ENCODE measurements at places on chromosomes 2 and 18. TPM values are rescaled to one million over a fixed set of nuclear protein-coding genes. Genes with fewer than 3 reads are reported as not detected.

GRCh38 chr2:136253288-136254004 is 135.5 kb upstream of the CXCR4 start:
- no peak for DNase-seq

DNA sequence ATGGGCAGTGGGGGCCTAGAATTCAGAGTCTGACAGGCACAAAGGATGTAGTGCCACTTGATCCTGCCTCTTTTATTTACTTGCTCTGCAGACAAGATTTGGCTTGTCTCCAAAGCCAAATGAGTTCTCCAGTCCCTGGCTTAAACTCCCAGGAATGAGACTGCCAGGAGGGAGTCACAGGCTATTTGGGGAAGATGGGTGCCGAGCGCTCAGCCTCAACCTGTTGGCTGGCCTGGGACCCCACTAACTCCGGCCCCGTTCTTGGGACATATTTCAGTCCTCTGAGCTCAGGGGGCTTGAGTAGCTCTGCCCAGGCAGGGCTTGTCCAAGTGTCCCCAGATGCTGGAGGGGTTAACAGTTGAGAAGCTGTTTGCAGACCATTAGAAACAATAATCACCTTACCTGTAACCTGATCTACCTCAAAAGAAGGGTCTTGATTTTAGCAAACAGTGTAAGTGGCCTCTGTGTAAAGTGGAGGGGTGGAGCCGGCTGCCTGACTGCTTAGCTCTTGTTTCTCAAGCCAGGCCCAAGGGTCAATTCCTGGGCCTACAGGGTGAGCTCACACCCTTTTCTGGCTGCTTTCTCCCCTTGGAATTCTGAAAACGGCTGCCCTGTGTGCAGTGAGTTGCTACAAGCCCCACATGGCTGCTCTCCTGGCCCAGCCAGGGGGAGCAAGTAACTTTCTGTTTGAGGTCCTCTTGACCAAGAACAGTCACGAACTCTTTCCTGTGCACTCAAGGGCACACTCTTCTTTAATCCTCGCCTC is 27.1 kb upstream of the FZD5 start:
- DNase-seq, result peak; percentile 10

GRCh38 chr2:126172631-126173184 is 483.2 kb upstream of the GYPC start:
- DNase-seq, result no peak

DNA sequence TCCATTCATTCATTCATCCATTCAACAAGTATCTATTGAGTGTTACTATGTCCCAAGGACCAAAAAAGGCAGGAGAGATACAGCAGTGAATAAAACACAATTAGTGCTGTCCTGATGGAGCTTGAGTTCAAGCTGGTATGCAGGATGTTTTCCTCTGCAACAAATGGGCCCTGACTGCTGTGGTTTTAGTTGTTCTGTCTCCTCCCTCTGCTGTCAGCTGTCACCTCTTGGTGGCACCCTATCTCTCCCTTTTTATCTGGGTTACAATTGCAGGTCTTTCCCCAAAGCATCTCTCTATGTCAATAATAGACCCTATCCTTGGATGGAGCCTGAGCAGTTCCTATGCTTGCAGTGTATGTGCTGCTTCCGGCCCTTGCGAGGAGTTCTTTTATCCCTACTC is 304.8 kb downstream of the PDE11A start:
- no peak for DNase-seq

DNA sequence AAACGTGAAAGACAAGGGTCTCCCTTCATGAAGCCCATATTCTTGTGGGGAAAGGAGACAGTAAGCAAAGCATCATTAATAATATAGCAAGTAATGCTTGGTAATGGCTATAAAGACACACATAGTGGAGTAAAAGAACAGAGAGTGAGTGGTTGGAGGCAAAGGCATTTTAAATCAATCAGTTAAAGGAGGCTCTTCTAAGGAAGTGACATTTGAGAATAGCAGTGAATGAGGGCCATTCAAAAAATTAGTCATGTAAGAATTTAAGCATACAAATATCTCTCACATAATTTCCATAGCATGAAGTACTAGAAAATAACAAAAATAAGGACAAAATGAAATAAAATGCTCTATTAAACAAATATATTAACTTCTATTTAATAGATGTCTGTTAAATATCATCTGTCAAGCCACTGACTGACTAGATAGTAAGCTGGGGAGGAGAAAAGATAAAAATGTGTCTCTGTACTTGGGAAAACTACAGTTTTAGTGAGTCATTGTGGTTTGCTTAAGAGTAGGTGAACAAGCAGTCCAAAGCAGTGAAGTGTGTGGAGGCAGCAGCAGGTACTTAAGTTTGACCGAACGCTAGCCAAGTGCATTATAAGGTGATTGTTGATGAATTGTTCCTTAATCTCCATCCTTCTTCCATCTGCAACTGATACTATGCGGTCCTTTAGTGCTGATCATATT is 160.1 kb downstream of the PARD3B start:
- DNase-seq, result peak; percentile 74

DNA sequence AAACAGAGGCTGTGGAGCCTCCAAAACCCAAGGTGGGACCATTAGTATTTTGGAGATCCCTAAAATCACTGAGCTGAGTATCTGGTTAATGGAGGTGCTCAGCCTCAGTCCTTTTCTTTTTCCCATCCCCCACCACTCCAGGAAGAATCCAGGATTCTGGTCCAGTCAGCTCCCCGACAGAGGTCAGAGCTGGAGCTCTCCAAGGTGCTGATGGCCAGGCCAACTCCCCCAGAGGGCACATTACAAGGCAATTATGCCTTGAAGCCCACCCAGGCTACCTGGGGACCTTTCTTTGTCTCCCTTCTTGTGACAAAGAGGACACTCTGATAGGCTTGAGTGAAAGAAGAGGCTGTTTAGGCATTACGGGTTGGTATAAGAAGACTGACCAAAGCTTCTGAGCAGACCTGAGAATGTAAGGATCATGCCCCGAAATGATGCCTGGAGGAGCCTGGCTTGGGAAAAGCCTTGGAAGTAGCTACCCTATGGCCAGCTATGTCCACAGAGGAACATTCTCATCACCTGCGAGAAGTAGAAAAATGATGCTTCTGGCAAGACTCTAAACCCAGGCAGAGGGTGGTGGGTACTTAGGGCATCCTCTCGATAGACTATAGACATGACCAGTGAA is 102.5 kb upstream of the LDAH start:
- DNase-seq, result peak; percentile 10

DNA sequence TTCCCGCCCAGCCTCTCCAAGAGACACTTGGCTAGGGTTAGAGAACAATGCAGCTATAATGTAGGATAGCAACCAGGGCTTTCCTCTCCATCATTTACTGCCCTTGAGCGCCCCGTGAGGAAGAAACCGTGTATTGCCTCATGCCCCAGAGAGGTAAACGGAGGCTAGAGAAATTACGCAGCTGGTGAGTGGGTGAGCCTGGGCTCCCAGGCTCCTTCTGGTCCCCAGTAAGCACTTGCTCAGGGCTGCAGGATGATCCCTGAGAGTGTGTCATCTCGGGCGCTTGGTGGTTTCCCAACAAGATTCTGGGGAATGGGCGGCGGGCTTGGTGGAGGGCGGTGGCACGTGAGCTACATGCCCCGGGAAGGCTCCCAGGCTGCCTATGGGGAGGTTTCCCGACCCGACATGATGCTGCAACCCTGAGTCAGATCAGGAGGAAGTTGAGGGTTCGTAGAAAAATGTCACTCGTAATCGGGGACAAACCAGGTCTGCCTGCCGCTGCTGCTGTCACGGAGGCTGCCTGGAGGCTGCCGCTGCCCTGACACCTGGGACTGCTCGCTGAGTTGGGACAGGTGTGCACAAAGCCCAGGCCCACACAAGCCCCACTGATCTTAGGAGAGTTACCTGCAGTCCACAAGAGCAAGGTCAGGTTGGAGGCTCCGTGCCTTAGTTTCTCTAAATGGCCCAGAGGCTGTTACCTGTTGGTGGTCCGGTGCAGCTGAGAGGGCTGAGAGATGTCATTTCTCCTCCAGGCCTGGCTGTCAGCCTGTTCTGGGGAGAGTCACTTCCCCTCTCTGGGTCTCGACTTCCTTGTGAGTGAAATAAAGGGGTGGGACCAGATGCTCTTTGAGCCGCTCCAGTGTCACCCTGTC is at the start of gene GPR55:
TSS of gene GPR55 (minus strand) at position 773 of the 872 bp plus-strand sequence. CDS start 14,280 bp downstream, outside the sequence.
- no peak for DNase-seq

- no peak for DNase-seq
Observed at GRCh38 chr2:10287761-10288160, 14.9 kb upstream of the HPCAL1 start.

DNA sequence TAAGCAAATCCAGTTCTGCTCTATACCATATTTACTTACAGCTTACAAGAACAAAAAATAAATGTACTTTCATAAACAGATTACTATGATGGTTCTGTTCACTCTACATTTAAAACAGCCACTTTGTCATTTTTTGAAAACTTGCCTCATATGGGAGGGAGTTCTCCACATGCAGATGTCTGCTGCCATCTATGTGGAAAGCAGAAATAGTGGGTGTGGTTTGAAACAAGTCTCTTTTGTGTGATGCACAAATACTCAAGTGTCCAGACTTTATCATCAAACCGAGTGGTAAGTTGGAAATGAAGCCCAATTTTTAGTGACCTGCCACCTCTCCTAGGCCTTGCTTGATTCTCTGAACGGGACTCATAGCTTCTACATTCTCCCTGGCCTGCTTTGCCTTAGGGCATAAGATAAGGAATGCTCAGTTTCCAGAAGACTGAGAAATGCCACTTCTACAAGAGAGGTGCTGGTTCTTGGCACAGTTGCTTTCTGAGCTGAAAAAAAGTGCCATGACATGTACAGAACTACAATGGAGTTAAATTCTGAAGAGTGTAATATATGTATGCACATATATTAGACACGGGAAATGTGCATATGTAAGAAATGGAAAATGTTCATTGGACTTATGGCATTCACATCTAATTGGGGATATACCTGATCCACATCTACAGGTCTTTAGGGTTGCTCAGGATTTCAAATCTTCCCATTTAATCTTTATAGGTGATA is 221.0 kb downstream of the SLC8A1 start:
- DNase-seq, result no peak

- DNase-seq, result no peak
Observed at GRCh38 chr2:60470340-60470739, 83.1 kb downstream of the BCL11A start.

- DNase-seq, result no peak
Observed at GRCh38 chr2:77391119-77391518, 131.1 kb downstream of the LRRTM4 start.

TMX3 gene
- total RNA-seq, result 152 TPM

Measured in fibroblast of villous mesenchyme (primary cell).